HS-27A (cell line): ENCODE measurements at places on chromosomes 3 and 15.

DNA sequence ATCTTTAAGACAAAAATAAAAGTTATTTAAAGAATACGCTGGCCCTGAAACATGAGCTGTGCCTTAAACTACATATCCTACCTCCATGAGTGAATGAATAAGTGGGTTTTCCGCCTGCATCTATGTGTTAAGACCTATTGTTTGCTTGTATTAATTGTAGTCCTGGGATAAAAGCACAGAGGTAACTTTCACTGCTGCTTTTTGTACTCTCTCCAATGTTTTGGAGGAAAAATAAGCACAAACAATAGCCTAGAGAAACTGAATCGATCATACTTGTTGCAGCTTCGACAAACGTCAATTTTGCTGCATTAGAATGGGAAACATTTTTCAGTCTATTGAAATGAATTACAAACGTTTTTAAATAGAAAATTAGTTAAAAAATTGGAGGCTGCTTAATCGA, 1.3 kb upstream of the CTNNB1 start:
- DNase-seq, result no peak

DNA sequence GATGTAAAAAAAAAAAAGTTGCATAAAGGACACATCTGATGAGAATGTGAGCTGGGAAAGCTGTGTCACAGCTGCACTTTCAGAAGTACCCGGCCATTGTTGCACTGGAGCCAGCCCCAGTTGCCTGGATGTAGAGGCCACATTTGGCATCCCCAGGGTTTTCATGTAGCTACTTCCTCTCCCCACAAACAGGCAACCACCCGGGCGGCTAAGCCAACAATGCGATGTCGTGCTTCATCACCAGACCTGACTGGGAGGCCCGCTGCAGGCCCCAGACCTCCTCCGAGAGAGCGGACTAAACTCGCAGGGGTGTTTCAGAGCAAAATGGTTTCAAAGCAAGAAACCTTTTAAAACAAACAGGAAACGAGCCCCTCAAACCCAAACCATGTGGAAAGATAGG, 142.3 kb downstream of the TMCO5A start:
- no peak for DNase-seq

DNA sequence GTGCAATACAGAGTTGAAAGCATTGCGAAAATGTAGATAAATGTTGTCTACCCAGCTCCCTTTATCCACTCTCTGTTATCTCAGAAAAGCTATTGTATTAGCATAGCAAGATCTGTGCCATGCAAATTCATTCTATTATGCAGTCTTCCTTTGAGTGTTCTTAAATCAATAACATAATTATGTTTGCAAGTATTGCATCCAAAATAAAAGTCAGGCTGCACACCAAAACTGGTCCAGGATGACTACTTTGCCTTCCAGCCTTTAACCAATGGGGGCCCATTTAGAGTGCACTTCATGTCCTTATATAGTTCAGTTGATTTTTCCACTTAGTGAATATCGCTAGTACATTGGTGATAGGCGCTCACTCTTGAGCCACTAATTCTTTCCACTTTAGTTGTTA, 107.4 kb upstream of the MLF1 start:
- DNase-seq, result no peak

DNA sequence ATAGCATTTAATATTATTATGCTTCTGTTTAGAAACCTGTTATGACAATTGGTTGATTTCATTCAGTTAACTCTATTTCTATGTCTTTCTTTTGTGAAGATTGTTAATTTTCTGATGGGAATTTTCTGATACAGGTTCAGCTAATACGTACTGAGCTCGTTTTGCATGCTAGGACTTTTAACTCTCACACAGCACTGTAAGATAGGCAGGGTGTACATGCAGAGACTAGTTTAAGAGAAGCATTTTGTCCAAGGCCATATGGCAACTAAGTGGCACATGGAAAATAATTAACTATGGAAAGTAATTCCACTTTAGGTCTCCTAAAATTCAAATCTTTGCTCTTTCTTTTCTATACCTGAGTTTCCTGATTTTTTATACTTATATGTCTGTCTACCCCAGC, 81.9 kb downstream of the IL1RAP start:
- DNase-seq, result no peak

DNA sequence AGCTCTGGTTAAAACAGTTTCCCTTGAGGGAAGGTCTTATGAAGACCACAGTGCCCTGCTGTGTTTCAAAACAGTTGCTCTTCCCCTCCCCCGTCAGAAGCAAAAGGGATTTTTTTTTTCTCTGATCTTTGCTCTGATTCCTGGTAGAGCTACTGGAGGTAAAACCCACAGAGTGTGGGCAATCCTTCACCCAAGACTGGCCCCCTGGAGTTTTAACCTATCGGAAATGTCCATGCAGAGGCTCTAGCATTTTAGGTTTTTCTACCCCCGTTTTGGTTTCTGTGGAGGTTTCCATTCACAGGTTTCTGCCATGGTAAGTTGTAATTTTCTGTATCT, 27.7 kb downstream of the GRM2 start:
- DNase-seq, result no peak

- DNase-seq, result no peak
Observed at GRCh38 chr3:147419781-147420224, 10.6 kb downstream of the ZIC1 start.

DNA sequence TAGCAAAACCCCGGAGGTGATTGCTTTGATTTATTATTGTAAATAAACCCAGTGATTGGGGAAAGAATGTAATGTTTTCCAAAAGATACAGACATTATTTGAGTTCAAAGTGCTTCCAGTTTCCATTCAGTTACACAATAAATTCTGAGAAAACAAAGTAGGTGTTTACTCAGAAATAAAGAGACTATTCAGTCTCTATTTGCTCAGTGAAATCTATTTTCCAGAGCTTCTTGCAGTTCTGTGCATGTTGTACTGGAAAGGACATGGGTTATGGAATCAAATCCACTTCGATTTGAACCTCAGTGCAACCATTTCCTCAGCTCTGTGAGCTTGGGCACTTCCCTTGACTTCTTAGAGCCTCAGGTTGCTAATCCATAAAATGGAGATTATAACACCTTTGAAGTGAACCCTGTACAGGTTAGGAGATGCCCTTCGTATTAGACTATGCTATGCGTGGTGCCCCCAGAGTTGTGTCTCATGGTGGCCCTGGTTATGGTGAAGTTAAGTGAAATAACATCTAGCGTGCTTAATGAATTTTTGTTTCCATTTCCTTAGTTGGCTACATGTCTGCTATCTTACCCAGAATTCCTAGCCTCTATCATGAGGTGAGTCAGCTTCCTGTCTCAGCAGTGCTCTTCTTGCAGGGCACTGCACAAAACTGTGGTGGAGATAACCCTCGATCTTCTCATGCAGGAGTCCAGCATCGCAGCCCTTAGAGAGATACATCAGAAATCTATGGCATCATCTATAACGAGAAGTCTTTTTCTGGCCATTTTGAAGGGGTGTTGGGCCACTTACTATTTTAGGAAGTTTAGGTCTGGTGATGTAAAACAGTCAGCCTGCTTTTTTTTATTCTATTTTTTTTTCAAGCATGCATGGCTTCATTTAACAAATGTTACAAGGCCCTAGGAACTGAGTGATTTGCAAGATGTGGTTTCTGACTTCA, 97.7 kb downstream of the RPL39L start:
- no peak for DNase-seq

GRCh38 chr3:101466465-101467309, 46.3 kb downstream of the SENP7 start:
- no peak for DNase-seq

DNA sequence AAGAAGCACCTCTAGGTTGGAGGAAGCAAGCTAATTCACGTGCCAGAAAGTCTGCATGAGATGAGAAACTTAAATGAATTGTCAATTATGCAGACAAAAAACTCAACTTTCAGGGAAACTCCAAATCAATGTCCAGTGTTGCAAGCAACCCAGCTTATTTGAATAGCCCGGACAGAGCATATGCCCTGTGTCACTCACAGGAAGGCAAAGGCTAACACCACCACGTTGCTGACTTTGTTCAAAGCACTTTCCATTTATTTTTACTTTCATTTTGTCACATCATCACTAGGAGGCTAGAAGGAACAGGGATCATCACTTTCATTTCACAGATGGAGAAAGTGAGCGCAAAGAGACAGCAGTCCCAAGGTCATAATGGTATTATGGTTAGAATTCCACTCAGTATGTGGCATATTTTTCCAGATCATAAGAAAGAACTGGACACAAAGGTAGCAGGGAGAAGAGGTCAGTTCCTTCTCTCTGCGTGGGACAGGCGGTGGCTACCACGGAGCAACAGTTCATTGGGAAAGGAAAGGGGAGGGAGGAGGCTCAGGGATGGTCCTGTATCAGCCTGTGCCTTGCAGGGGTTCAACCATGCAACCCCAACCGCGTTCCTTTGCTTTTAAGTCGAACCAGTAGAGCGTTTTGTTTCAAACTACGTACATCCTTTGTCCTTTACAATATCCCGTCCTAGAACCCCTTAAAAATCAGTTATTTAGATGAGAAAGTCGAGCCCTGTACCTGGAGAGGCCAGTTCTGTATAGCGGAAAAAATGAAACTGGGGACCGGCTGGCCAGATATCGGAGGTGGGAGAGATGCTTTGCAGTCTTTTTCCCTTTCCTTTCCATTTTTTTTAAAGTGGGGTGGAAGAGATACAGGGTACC, 1.1 kb downstream of the HEG1 start:
- no peak for DNase-seq

DNA sequence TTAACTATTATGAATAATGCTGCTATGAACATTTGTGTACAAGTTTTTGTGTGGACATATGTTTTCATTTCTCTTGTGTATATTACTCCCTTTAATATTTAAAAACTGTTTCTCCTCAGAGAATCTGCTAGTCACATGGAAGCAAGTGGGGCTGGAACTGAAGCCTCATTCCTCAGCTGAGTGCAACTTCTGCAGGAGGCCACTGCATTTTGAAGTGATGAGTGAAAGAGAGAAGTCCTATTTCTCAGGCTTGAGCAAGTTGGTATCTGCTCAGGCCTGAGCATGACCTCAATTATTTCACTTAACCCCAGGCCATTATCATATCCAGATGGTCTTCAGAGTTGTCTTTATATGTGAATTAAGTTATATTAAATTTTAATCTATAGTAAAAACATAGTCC, 11.5 kb downstream of the TLR9 start:
- no peak for DNase-seq

DNA sequence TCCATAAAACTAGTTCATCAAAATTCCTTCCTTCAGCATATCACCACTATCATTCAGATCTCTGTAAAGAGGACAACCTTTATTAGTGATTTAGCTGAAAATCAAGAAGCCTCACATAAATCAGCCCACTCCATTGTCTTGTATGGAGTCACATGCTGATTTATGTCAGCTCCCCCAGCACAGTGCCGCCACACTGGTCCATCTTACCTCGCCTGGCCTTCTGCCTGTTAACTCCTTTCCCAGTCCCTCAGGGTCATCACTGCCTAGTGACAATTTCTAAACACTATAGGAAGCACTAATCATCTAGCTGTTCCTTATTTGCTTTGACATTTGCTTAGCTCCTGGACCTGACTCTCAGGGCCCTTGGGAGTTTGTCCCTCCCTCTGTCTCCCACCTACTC, 75.4 kb downstream of the PLCL2 start:
- DNase-seq, result no peak

DNA sequence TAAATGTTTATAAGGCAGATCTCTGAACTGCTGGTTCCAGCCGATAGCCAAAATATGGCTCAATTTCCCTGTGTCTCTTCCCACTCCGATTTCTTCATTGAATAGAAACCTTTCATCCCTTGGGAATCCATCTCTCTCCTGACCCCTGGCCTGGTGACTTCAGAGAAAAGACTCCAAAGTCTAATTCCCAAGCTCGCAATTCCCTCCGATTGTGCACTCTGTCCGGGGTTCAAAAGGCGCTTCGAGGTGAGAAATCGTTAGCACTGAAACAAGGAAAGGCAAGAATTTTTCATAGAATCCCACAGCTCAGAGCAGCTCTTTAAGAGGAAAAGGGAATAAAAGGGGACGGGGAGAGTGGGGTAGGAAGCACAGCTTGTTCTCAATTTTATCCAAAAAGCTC, 18.4 kb upstream of the RAD18 start:
- DNase-seq, result no peak

DNA sequence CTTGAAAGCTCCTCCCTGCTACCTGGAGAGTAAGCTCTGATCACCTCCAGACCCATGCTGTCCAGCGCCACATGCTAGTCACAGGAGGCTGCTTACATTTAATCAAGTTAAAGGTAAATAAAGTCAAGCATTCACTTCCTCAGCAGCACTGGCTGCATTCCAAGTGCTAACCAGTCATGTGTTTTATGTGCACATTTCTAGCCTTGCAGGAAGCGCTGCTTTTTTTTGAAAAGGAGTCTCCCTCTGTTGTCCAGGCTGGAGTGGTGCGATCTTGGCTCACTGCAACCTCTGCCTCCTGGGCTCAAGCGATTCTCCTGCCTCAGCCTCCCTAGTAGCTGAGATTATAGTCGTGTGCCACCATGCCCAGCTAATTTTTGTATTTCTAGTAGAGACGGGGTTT, 279.2 kb downstream of the GABRG3 start:
- no peak for DNase-seq

DNA sequence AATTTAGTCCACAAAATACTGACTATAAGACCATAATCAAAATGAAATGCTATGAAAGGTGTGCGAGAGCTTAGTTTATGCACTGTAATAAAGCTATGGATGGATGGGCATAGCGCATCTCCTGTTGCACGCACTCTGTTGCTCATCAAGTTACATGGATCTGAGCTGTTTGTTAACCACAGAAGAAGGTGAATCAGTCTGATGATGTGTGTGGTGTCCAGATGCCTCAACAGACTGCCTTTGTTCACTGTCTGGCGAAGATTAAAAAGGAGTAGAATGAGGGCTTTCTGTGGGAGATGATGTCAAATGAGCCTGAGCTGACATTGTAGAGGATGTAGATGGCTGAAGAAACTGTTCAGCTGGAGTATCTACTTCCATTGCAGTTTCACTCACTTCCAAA, 36.1 kb downstream of the NSMCE3 start:
- DNase-seq, result no peak

DNA sequence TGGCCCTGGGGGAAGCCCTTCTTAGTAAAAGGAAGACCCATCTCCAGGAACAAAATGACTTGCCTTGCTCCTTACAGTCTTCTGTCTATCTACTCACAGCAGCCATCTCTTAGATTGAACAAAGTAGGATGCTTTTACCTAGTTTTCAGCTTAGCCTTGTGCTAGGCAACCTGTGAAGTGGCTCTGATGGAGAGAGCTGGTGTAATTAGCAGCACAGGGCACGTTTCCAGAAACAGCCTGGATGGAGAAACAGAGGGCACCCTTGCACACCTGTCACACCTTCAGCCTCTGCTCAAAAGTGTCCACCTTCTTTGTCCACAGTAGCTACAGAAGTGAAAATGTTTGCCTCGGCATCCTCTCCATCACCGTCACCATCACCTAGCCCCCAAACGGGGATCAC, 292.9 kb downstream of the RORA start:
- no peak for DNase-seq

GRCh38 chr3:126052196-126053058, 31.5 kb downstream of the SLC41A3 start:
- DNase-seq, result no peak

DNA sequence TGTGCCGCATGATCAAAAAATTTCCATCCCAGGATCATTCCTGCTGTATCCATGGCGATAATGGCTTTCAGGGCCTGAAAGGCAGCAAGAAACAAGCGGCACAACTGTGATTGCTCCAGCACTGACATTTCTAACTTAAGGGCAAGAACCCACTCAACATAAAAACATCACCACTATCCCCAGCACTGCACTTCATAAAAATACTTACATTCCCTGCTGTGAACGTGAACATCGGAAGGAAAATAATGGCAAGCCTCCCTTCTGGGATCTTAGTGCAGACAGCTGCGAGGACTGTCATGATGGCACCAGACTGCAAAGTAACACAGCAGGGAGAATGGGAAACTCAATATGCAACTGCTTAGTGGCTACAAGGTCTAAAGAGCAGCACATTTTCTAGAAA, 8.1 kb upstream of the MAP6D1 start:
- no peak for DNase-seq
